ENCODE measurements at places on chromosomes 11 and 22. TPM values are rescaled to one million over a fixed set of nuclear protein-coding genes. Genes with fewer than 3 reads are reported as not detected.
A peak's percentile ranks its signal among the peaks of the same experiment; 100 is the strongest.

Gene OR52N4
- total RNA-seq = 0.23 TPM

DNA sequence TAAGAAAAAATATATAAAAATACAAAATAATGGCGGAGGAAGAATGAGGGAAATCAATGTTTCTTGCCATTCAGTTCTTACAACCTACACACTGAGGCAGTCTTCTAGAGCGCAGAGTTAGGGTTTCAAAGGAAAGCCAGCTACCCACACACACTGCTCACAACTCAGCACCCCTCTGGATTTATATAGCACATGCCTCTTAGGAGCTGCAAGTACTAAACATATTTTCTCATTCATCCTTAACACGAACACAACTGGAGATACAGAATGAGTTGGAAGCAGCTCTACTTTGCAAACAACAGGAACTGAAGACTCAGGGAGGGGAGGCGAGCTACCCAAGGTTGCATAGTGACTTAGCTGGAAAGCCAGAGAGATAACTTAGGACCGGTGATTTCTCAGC is 293.8 kb downstream of the CTTN start:
- DNase-seq = no peak

Gene CRYBB3
- total RNA-seq = 0.34 TPM

DNA sequence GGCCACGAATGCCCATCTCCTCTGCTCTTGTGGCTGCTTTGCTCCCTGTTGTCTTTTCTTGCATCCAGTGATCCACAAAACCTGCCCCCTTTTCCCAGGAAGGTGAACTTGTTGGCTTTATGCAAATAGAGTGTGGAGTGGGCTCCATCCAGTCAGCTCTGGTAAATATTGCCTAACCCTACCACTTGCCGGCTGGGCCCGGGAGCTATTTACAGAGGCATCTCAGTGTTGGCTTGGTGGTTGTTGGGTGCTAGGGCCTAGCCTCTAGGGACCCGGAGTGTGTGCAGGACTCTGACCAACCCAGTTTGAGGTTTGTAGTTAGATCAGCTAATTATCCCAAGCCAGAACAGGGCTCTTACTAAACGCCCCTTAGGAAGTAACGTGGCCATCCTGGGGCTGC is 40.8 kb upstream of the TLCD5 start:
- DNase-seq = no peak

DNA sequence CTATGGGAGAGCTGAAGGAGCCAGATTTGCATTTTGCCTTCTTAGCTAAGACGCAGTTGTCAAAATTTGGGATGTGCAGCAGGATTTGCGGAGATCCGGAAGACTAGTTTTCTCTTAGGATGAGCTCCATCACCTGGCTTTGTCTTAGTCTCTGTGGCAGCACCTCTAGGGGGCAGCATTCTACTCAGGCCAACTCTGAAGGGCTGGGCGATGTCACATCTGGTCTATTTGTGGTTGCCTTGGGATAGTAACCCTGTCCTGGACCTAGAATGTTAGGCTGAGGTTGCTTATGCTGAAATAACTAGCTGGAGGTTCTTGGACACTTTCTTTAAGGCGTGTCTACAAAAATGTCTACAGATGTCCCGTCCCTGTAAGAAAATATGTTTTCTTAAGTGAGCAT is 116.2 kb downstream of the FAT3 start:
- DNase-seq = peak; percentile 23

DNA sequence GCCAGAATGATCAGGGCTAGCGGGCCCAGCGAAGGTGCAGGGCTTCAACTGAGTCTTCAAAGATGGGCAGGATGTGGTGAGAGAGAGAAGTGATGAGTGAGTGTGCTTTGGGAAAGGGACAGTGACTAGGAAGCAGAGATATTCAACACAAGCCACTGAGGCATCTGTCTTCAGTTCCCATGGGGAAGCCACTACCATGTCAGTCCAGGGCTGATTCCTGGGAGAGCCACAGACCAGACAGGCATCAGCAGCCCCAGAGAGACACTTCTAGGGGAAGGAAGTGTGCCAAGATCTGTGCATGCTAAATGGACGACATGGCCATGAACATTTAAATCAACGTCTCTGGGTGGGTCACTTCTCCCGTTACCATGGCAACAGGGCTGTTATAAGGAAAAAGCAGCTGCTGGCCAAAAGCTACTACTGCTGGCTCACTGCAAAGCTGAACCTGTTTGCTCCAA is 28.5 kb downstream of the P4HA3 start:
- no peak for DNase-seq

DNA sequence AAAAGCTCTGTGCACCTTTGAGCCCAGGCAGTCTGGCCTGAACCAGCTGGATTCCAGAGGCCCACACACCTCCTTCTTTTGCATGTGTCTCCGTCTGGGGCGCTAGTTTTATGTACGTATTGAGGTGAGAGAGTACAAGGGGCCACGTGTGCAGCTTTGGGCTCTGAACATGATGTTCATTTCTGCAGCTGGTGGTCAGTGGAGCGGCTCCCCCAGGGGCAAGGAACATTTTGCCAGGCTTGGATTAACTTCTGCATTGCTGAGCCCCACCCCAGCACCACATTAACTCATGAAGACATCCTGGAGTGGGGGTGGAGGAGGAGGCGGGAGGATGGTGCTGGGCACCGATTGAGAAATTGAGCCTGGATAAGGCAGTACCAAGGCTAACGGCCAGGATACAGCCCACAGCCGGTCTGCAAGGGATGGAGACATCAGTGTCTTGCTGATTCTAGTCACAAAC is 13.8 kb downstream of the USP2 start:
- DNase-seq = no peak

DNA sequence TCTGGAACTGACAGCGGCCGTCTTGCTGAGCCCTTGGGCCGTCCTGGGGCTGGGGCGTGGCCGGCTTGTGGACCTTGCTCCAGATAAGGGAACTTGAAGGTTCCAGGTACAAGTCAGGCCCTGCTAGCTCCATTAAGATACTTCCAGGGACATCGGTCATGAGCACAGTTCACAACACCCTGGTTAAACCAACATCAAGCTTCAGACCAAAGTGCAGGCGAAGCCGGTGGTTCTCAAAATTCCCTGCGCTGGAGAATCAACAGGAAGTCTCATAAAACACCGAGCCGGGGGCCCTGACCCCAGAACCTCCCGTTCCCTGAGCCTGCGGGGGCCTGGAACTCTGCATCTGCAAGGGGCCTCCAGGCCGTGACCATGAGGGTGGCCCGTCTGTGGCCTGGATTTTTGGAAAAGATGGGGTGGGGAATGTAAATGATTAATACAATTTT is 1043.8 kb downstream of the BRD1 start:
- DNase-seq = no peak

DNA sequence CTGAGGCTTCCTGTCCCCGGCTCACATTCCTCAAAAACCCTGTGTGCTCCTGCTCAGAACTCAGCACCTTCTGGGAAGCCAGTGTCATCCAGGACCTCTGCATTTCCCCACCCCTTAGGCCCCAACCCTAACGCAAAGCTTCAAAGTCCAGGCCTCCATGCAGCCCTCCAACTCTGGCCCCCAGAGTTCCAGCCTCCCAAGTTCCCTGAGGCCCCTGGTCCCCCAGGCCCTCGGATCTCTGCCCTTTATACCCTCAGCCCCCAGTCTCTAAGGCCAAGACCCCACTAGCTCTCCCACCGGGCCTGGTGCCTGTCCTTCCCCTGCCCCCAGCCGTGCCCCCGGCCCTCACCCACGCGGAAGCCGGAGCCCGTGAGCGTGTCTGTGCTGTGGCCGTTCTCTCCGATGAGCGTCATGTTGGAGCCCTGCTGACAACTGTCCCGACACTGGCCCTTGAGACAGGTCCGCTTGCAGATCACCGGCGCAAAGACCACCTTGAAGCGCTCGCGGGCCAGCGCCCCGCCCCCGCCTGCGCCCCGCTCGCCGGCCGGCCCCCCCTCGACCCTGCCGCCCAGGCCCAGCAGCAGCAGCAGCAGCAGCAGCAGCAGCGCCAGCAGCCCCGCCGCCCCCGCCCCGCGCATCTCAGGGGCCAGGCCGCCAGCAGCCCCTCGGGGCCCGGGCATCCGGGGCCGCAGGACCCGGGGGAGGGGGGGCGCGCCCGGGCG is 718 bp downstream of the LTBP3 start:
- DNase-seq = peak; percentile 56

GRCh38 chr22:41320416-41321240 is 19.3 kb downstream of the ZC3H7B start:
- DNase-seq = no peak

- no peak for DNase-seq
These were observed 767.5 kb downstream of the JRKL start for GRCh38 chr11:97157221-97157740.

Gene TYR
- not detected for total RNA-seq

DNA sequence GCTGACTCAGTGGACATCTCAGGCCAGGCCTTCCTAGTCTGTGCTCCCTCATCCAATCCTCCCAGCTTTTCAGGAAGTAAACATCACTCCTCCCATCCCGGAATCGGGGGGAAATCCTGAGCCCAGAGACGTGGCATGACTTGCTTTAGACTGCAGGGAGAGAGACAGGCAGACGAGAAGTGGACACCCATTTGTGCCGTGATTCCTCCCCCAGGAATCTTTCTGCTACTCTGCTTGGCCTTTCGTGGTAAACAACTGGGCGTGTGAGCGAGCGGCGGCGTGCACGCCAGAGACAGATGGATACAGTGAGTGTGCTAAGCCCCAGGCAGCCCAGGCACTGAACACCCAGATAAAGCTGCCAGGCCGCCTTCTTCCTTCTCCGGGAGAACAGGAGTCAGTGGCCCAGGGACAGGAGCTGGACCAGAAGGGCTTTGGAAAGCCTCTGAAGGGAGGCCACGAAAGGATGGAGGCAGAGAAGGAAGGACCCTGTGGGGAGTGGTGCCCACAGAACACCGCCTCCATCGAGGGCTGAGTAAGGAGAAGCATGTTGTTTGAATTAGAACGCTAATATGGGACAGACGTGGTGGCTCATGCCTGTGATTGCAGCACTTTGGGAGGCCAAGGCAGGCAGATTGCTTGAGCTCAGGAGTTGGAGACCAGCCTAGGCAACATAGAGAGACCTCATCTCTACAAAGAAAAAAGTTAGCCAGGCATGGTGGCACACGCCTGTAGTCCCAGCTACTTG is 53.0 kb upstream of the PRR5 start:
- no peak for DNase-seq

- peak; percentile 68 for DNase-seq
These were observed 85.4 kb downstream of the MICAL2 start for GRCh38 chr11:12195768-12196167.

GRCh38 chr11:11871991-11872401 is 30.2 kb downstream of the USP47 start:
- DNase-seq = no peak

DNA sequence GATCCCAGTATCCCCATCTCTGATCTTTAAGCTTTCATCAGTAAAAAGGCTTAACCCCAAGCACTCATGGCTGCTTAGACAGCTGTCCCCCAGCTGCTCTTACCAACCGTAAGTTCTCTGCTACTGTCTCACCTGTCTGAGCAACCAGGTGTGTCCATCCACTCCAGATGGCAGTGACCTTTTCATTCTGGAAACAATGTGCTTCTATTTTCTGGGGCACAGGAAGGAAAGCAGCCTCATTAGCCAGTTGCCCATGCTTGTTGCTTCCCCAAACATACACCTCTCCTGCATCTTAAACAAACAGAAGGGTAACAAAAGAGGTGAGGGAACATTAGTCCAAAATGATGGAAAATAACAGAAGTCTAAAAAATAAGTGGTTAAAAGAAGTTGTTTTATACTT is 24.4 kb downstream of the SERGEF start:
- DNase-seq = no peak

Gene KLHDC7B
- total RNA-seq = 6.4 TPM

- DNase-seq = no peak
These were observed 109.0 kb upstream of the B3GAT1 start for GRCh38 chr11:134521001-134521400.

DNA sequence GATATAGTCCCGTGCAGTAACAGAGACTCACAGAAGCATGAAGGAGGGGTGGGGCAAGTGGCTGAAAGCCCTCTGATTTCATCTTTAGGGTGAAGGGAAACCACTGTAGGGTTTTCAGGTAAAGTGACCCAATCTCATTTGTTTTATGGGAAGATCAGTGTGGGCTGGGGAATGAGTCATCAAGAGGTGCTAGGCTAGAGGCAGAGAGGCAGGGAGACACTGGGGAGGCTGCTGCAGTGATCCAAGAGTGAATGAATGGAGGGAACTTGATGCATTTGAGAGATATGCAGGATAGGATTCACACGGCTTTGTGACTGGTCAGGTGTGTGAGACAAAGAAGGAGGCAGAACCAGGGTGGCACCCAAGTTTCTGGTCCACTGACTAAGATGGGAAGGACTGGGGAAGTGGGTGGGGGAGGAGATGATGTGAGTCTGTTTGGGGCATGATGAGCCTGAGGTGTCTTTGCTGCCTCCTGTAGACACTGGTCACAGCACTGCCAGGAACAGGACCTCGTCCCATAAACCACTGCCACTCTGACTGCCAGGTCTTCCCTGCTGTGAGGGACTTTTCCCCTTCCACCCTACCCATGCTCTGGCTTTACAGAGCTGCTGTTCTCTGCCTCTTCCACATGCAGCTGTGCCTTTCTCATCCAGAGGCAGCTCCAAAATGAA is 239.0 kb downstream of the TENM4 start:
- DNase-seq = peak; percentile 14

DNA sequence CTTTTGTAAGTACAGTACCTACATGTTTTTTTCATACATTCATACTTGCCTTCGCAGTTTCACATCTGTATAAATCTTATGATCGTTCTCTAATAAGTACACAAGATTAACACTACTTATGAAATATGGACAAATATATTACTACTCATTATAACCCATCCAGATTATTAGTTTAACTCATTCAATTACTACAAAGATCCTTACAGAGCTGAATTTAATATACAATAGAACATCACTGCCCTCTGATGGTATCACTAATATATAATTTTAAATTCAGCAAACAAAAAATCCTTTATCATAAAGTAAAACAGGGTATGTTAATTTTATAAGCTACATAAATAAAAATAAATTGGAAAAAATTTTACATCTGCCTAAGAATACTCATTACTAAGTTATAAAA is 7.4 kb downstream of the SVIP start:
- no peak for DNase-seq

GRCh38 chr22:23282089-23282501 is 101.8 kb downstream of the BCR start:
- DNase-seq = no peak
